ENCODE measurements at places on chromosomes 7 and 10. TPM values are rescaled to one million over a fixed set of nuclear protein-coding genes. Genes with fewer than 3 reads are reported as not detected.

DNA sequence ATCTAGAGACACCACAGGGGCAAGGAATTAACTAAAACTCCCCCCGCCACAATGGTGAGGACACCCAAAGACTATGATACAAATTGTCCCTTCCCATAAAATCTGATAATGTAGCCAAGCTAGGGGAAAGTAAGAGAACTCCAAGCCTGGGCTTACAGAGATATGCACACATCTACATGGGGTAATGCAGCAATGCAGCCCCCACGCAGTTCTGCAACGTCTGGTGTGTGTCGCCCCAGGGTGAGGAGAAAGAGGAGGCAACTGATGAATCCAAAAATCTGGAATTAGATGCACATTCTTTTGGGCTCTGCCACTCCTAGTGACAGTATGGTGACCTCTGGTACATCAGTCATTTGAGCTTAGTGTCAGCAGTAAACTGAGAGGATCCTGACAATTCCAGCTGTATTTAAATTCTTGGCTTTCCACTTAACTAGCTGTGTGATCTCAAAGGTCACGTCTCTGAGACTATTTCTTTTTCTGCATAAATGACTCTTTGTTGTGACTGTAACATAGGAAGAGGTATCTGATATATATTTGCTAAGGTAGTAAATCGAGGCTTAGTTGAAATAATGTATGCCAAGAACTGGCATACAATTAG lies 51.5 kb downstream of the PIP4K2A start:
- no peak for DNase-seq

DNA sequence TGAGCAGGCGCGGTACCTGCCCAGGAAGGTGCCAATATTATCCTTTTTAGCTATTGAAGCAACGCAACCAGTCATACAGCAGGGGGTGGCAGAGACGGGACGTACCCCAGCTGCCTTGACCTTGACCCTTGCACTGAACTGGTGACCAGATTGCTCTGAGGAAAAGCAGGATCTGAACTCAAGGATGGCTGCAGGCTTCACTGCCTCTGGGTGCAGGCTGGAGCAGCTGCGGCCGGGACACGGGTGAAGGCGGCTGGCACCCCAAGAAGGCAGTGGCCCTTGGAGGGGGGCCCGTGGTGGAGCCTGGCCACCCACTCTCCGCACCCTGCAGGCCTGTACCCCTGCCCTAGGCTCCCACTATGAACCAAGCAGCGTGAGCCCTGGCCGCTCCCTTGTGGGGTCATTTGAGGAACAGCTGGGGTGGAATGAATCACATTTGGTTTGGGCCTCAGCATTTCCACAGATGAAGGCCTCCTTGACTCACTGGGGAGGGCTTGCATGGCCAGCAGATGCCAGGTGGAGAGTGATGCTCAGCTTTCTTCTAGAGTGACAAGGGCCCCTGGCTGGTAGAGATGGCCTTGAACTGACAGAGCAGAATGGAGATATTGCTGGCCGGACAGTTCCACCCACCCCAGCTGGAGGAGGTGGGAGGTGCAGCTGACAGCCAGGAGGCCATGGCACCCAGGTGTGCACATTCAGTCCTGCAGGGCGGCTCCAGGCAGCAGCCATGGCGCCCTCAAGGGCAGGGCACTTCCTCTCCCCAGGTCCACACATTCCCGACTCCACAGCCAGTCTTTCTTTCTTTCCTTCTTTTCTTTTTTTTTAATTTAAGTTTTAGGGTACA lies 218.7 kb downstream of the WDR37 start:
- DNase-seq, result no peak

DNA sequence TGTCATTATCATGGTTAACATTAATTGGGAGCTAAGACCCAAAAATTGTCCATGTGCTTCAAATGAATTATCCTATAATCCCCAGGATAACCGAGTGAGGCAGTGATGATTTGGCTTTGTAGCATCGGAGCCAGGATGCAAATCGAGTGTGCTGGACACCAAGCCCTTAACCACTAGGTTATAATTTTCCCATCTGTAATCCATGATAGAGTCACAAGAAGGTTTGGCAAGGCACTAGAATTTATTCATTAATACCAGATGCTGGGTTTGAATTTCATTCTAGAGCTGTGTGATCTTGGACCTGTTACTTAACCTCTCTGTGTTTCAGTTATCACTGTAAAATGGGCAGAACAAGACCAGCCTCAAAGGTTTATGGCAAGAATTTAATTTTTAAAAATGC lies 21.0 kb upstream of the ITGB1 start:
- no peak for DNase-seq

DNA sequence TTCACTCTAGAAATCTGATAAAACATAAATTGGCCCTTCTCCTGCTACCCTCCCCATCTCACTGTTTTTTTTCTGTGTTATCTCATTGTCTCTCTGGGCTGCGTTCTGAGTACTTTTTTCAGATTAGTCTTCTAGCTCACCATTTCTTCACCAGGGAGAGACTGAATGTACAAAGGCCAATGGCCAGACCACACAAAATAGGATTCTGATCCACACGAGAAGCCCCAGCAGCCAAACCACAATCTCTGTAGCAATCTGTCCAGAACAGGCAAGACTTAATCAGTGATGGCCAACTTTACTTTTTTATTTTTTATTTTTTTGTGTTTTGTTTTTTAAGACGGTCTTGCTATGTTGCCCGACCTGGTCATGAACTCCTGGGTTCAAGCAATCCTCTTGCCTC lies 55.9 kb upstream of the PAPSS2 start:
- DNase-seq, result no peak

DNA sequence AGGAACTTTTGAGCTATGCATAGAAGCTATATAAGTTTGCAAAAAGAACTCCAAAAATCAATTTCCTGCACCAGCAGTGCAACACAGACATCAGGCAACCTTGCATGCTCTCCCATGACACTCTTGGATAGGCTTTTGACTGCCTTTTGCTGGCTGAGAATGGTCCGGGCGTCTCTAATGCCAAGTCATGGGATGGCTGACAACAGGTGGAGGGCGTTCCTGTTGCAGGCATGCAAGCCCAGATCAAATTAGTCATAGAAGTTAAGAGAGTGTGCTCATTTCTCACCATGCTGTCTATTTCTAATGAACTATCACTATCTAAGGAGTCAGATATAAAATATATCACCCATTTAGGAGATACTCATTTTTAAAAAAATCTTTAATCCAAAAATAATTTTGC lies 8.4 kb downstream of the PLCE1 start:
- DNase-seq, result no peak

DNA sequence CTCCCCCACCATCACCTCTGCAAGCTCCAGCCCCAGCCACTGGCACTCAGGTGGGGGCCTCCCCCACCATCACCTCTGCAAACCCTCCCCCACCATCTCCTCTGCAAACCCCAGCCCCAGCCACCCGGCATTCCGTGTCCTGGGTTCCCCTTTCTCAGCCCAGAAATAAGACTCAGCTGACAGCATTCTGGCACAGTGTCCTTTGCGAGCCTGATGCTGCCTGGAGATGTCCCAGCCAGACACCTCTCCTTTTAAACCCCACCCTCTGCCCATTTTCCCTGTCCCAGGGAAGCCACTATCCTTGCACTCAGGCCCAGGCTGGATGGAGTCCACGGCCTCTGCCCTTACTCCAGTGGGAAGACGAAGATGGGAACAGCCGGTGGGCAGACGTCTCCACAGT lies 49.8 kb downstream of the ELFN1 start:
- DNase-seq, result no peak

GRCh38 chr7:36986511-36986933 lies 262.2 kb upstream of the AOAH start:
- DNase-seq, result no peak

DNA sequence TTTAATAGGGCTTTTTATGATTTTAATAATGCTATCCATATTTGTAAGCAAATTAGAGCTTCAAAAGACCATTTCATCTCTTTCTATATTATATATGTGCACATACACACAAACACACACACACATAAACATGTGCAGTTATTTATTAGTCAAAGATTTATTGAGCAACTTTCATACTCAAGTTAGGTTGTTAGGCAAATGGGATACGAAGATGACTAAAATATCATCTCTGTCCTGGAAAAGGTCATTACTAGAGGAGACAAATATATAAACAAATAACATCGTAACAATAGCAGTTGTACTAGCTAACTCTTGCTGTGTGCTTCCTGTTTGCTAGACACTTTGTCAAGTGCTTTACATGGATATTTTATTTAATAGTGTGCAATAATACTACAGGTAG lies 307.9 kb downstream of the SNX13 start:
- DNase-seq, result no peak

- no peak for DNase-seq
Observed at GRCh38 chr10:128908499-128908898, 558.5 kb upstream of the MGMT start.

DNA sequence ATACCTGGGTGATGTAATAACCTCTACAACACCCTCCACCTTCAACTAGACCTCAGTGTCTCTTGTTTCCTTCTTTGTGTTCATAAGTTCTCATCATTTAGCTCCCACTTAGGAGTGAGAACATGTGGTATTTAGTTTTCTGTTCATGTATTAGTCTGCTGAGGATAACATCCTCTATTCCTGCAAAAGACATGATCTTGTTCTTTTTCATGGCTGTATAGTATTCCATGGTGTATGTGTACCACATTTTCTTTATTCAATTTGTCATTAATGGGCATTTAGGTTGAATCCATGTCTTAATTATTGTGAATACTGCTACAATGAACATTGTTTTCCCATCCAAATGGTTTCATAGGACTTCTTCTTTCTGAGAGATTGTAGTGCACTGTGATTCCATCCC lies 135.7 kb downstream of the MBL2 start:
- DNase-seq, result no peak

DNA sequence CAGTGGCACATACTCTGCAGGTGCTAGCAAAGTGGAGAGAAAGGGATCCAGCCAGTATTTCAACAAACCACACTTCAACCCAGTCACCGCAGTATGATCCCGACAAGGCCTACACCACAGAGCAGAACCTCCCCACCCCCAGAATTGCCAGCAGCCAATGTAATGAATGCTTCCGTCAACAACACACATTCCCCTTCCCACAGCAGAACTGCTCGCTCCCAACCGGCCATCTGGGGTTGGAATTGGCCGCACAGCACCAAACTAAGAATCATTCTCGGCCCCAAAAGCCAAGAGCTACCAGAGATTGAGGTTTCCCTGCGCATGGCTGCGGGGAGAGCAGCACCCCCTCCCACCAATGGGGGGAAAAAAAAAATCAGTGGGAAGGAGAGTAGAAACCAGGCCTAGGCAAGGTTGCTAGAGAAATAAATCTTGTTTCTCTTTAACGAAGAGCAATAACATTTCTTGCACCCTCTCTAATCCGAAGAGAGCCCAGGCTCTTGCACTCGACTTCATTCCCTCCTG lies 1.1 kb downstream of the WASL start:
- peak; percentile 55 for DNase-seq

GRCh38 chr10:4943821-4944220 lies 19.4 kb upstream of the AKR1C1 start:
- no peak for DNase-seq

DNA sequence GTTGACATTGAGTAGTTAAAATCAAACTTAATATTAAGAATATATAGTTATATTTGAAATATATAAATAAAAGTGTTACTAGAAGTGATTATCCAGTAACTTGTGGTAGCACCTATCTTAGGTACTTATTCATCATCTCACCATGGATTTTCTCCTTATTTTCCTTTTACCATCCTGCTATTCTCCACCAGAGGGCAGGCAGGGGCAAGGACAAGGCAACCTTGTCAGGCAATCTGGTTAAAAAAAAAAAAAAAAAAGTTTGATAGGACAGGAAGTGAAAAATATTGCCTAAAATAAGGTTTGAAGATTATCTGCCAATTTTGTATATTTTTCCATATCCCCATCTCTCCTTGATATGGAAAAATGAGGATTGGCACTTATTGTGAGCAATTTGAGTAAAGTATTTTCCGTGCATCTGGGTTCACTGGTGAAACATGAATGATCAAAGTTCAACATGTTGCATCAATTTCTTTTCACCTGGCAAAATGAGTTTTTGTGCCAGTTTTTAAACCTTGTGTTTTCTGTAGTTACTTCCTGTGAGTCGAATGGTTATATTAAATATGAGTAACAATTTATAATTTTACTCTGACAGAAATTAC lies 256.7 kb downstream of the AGMO start:
- no peak for DNase-seq

- no peak for DNase-seq
Observed at GRCh38 chr7:43823941-43824340, 45.4 kb downstream of the MRPS24 start.

DNA sequence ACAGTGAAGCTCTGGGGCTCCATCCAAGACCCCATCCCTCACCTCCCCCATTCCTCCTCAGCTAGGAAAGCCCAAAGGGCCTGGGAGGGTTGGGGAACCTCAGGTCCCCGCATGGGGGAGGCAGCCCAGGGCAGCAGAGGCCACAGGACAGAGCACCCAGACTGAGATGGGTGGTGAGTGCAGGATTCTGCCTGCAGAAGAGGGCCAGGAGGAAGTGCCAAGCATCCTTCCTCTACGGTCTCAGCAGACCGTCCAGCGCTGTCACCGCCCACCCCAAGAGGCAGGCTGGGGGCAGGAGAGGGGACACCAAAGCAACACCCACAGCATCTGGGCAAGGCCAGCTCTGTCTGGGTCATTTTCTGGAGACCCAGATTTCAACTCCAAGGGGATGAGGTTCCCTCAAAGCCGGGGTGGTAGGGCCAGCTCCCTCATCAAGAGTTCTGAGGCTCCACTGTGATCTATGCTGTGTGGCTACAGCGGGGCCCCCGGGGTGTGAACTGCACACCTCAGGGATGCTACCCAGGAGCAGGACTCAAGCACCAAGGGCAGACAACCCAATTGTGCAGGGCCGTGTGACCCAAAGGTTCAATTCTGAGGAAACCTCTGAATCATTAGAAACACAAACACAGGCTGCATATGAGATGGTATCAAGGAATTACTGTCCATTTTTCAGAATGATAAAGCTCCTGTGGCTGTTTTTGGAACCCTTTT lies 46.8 kb downstream of the CAMK2B start:
- DNase-seq, result no peak

GRCh38 chr10:60549686-60550085 lies 160.0 kb upstream of the ANK3 start:
- no peak for DNase-seq

GRCh38 chr7:27767374-27767773 lies 27.4 kb downstream of the TAX1BP1 start:
- no peak for DNase-seq

GRCh38 chr10:1595242-1595600 lies 142.1 kb downstream of the ADARB2 start:
- DNase-seq, result no peak

- DNase-seq, result no peak
Observed at GRCh38 chr7:136139417-136139816, 162.3 kb upstream of the MTPN start.

GRCh38 chr10:59880971-59881510 lies 25.3 kb downstream of the CCDC6 start:
- DNase-seq, result peak; percentile 22

- DNase-seq, result no peak
Observed at GRCh38 chr10:117417196-117417595, 42.0 kb upstream of the PDZD8 start.

- DNase-seq, result no peak
Observed at GRCh38 chr7:147412782-147413556, 1177.6 kb upstream of the C7orf33 start.

Gene SLIT1
- total RNA-seq, result 0.17 TPM

Gene UNC5B
- 0.08 TPM for total RNA-seq

Gene MALRD1
- not detected for total RNA-seq

Gene CLDN15
- total RNA-seq, result 11.5 TPM

Gene PDGFA
- total RNA-seq, result 2.1 TPM

Gene BAMBI
- 3.5 TPM for total RNA-seq

Gene VSIR
- total RNA-seq, result 61.7 TPM

Gene PAPOLB
- not detected for total RNA-seq

Gene FZD1
- not detected for total RNA-seq

Gene MMD2
- total RNA-seq, result not detected

Gene TRIM50
- total RNA-seq, result not detected

Gene CRPPA
- total RNA-seq, result 0.92 TPM

Gene IDI2
- not detected for total RNA-seq

Measured in CD8-positive, alpha-beta T cell (primary cell).